ENCODE measurements at places on chromosomes 5 and 9.

DNA sequence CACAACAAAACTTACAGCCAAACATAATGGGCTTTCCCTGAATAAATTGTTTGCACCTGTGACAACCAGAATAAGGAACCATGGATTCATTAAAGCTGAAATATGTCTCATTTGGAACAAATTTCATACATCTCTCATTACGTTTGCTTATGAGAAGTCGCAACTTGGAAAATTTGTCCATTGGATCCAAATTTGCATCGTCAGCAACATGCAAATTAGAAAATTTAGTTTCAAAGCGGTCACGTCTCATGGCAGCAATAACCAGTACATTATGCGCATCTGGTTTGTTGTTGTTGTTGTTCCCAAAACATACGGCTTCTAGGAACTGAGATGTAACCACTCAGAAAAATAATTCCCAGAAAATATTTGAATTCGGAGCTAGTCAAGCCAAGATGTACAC, 1311.5 kb upstream of the CDH6 start:
- DNase-seq, result no peak

DNA sequence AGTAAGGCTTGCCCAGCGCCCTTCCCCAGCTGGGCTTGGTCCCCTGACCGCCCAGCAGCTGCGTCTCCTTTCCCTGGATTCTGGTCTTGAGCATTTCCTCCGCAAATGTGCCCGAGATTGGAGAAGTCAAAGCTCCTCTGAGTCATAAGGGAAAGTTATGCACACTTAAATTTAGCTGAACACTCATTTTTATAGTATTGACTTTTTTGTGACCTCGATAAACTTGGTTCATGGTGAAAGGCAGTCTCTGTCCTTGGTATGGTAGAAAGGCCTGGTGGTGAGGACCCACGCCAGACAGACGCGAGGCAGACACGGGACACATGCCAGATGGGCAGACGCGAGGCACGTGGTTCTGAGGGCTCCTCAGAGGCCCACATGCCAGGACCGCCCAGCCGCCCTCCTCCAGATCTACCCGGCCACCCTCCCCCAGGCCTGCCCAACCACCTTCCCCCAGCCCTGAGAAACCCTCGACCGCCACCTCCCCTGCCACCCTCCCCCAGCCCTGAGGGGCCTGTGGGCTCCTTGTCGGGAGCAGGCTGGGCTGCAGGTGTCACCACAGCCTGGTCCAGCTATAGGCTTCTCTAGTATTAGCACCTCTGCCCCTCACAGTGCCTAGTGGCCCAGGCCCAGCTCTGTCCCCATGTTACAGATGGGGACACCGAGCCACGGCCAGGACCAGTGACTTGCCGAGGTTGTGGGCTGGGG, 60.9 kb upstream of the CACNA1B start:
- no peak for DNase-seq

- DNase-seq, result no peak
These were observed 311.4 kb upstream of the MSX2 start for GRCh38 chr5:174412941-174413340.

DNA sequence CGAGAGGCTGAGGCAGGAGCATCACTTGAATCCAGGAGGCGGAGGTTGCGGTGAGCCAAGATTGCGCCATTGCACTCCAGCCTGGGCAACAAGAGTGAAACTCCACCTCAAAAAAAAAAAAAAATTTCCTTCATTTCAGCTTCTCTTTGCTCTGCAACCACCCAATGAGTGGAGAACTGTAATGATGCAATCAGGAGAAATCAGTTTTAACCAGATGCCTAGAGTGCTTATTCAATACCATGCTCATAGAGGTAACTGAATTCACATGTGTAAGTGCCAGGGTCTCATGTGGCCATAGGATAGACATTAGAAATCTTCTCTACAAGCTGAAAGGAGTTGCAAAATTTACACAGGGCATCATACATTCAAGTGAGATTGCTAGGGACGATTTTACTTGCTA, 70.6 kb downstream of the HMHB1 start:
- DNase-seq, result no peak

- no peak for DNase-seq
These were observed 18.0 kb downstream of the MTRR start for GRCh38 chr5:7886849-7887475.

DNA sequence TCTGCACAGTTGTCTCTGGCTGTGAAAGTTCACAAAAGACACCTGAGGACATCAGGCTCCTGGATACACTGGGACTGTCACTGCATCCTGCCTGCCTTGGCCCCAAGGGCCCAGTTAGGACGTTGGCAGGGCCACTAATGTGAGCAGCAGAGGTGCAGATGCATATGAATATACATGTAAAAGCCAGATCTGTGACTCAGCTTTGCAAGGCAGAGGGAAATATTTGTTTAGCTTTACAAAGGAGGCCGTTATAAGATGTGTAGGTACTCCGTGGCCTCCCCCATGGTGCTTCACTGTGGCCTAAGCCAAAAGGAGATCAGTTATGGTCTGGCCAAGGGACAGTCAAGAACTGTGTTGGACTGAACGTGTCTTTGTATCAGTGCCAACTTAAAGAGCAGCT, 4.1 kb upstream of the C1QTNF3 start:
- no peak for DNase-seq

- DNase-seq, result no peak
These were observed 27.8 kb upstream of the ARAP3 start for GRCh38 chr5:141709699-141710267.

GRCh38 chr5:180130291-180130869, 58.8 kb upstream of the RNF130 start:
- DNase-seq, result no peak

DNA sequence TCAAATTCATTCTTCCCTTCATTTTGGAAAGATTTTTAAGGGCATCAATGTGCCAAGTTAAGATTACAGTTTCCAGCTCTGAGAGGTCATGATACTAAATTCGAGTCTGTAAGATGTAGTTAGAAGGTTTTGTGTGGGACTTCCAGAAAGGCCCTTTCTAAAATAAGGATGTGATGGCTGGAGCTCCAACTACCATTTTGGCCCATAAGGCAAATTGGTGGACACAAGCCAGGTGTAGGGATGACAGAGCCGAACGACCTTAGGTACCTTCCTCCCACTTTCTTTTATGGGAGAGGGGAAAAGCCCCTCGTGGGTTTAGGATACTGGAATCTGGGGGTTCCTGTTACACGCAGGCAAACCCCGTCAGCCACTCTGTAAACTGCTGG, 54.3 kb upstream of the PTPDC1 start:
- no peak for DNase-seq

DNA sequence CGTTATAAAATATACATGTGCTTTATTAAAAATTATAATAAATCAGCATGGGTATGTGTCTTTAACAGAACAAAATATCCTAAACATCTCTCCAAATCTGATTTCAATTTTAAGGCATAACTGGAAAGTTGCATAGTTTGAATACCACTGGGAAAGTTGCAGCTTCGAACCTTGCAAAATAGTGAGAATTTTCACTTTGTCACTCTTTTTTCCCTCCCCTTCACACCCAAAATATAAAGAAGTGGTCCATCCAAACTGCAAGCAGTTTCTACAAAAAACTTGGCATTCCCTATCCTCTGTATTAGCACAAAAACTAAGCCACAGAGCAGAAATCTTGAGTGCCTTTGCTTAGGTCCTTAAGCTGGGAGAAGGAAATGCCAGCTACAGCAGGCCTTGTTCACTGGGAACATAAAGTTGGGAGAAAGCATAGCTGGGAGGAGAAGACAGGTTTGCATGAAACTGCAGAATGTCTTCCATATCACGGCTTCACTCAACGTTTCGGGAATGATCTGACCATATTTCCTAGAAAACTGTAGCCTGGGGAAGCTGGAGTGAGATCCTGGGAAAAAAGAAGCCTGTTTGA, 400.3 kb downstream of the EBF1 start:
- DNase-seq, result no peak

DNA sequence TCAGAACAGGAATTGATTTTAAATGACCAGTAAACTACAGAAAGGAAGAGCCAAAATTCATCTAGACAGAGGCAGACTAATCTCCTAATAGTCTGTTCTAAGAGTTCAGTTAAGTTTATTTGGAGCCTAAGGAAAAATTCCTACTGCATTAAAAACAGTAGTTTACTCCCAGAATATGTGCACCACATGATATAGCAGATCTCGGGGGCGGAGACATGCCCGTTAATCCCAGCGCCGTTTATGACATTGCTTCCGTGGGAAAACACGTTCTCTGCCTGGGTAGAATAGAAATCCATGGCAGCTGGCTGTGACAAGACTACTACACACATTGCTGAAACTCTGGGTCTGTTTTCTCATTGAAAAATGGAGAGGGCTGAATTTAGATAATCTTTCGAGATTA, 11.4 kb downstream of the HABP4 start:
- no peak for DNase-seq

DNA sequence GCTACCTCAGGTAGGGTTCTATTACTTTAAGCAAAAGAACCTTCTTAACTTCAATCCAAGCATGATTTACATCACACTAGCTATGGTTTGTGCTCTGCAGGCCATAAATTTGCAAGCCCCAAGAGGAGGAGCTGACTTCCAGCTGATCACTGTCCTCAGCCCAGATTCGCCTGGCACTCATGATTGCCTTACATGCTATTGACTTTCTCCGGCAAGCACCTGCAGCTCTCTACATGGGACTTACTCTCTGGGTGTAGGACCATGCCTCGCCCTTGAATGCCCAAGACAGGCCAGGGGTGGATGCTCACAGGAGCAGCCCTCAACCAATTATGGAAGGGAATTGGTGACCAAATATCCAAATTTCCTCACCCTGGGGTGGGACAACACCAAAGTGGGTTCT, 99.8 kb downstream of the ESM1 start:
- no peak for DNase-seq

DNA sequence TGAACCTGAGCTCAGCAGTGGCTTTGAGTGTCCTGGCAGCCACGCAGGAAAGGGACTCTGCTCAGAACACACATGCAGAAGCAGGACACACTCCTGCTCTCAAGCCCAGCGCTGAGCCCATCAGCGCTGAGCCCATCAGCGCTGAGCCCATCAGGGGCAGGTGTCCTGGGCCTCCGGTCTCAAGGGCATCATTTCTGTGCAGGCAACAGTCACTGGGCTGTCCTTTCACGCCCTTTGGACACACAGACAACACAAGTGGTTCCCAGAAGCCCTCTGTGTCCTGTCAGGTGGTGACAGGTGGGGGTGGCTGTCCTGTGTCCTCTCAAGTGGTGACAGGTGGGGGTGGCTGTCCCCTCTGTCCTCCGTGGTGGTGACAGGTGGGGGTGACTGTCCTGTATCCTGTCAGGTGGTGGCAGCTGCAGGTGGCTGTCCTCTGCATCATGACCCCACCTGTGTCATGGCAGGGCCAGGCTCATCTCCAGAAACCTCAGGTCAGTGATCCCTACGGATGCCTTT, 39.0 kb upstream of the CLPTM1L start:
- no peak for DNase-seq

GRCh38 chr5:132074091-132074771, 642 bp downstream of the CSF2 start:
- DNase-seq, result no peak

GRCh38 chr5:1415626-1416360, 29.4 kb downstream of the SLC6A3 start:
- DNase-seq, result no peak

DNA sequence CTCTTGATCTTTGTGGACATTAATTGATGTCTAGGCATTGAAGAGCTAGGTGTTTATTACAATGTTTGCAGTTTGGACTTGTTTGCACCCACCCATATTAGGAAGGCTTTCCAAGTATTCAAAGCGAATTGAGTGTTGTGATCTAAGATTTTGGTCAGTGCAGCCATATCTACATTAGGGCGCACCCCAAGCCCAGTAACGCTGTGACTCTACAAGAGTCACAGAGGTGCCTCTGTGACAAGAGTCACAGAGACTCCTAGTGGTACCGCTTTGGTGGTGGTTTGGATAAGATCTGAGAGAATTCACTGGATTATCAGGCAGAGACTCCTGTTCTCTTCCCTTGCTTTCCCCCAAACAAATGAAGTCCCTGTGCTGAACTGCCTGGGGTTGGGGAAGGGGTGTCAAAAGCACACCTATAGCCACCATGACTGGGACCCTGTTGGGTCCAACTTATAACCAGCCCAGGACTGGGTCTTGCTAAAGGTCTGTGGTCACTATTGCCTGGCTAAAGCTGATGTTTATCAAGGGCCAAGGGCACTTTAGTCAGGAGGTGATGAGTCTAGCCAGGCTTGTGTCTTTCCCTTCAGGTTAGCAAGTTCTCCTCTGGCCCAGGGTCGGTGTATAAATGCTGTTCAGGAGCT, 114.1 kb upstream of the RIOK2 start:
- no peak for DNase-seq

DNA sequence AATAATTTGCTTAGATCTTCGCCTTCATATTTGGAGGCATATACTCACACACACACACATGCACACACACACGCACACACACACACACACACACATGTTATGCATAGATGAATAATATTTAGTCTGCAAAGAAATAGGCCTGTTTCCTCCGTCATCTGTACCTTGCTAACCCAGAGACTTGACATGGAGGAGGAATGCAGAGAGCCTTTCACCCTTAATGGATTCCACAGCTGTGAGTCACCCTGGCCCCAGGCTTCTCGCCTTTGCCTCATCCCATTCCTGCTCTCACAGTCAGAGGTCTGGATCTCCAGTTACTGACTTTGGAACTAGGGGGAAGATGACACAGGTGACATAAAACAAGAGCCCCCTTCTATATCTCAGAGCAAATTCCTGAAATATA, 29.7 kb downstream of the ZNF462 start:
- no peak for DNase-seq

- DNase-seq, result no peak
These were observed 9.7 kb upstream of the HSPB3 start for GRCh38 chr5:54445691-54446378.

GRCh38 chr9:115158661-115159481, 40.9 kb upstream of the TNC start:
- no peak for DNase-seq

DNA sequence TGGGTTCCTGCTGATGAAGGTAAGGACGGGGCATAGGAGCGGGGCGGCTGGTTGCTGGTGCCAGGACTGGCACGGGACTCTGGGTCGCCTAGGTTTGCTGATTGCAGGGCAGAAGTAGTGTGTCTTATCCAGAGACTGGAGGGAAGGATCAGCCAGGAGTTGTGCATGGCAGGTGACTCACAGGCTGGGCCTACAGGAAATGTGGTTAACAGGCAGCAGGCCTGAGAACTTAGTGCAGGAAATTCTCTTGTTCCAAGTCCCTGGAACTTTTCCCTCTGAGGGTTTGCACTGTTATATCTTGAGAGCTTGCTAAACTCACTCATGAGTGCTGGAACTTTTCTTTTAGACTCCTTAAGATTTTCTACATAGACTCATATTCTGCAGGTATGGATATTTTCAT, 95.1 kb downstream of the ANXA2R start:
- DNase-seq, result no peak

DNA sequence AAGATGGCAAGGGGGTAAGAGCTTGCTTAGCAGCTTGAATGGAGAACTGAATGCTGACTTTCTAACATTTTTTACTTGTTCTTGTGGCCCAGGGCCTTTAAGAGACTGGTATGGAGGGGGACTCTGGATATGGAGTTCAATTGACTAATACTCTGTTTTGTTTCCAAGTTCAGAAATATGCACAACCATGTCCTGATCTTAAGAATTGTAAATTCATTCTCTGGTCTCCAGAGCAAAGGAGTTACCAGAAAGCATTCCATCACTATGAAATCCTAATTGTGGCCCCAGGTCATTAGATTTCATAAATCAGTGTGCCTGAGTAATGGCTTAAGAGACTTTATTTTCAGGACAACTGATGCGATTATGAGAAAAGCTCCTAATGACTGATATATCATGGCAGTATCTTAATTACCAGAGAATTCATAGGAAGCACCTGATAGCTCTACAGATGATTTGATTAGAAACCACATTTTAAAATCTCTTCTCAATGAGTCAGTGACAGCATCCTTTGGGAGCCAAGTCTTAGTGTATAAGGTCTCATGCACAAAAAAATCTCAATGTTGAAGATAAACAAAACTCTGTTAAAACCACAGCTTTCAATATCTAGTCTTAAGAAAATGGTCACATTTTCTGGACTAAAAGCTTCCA, 613.6 kb upstream of the KLF4 start:
- DNase-seq, result no peak
